GM03348 (cell line): ENCODE measurements at places on chromosomes 5 and 9.

DNA sequence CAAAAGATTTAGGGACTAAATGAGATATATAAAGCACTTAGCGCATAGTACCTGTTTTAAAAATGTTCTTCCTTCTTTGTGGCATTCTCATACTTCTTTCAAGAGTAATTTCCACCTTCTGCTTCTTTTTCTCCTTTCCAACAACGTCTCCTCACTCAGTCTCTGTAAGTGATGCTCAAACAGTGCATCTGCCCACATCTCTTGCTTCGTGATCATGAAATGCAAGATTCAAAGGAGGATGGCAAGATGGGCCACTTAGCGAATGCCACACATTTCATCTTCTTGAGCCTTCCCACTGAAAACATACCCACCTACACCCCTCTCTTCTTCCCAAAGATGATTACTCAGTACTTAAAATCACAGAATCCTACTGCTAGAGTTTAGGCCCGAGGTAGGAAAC is 36.9 kb downstream of the MACIR start:
- no peak for DNase-seq

GRCh38 chr9:136625101-136626065 is 37.3 kb upstream of the EGFL7 start:
- DNase-seq = peak; percentile 78

GRCh38 chr5:161946911-161947310 is 99.0 kb downstream of the GABRA1 start:
- DNase-seq = no peak

DNA sequence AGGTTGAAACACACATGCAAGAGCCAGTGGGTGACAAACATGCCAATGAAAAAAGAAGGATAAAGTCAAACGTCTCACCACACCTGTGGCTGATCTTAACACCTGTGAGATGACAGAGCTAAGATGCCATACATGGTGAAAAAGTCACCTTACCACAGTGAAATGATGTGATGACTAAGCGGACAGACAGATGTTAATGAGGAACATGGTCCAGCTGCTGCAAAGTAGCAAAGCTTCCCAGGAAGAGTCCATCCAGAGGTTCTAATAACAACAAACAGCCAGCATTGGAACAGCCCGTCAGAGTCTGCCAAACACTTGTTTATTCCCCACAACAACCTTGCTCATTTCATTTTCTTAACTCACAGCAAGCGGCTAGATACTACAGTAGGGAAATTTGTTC is 1.9 kb downstream of the KIAA1191 start:
- DNase-seq = no peak

GRCh38 chr9:115162946-115163345 is 45.0 kb upstream of the TNC start:
- DNase-seq = no peak
